Kidney capillary endothelial cell (primary cell): ENCODE measurements at places on chromosomes 5 and 9.

GRCh38 chr9:109504689-109505088, 6.6 kb upstream of the PTPN3 start:
- DNase-seq: no peak

GRCh38 chr9:115250621-115251032, 132.7 kb upstream of the TNC start:
- peak; percentile 1 for DNase-seq

- no peak for DNase-seq
Observed at GRCh38 chr9:72601615-72602014, 80.2 kb downstream of the TMC1 start.

GRCh38 chr9:96612966-96613589, 6.6 kb downstream of the CDC14B start:
- DNase-seq: no peak

GRCh38 chr9:88651682-88652633, 117.0 kb downstream of the NXNL2 start:
- no peak for DNase-seq

- DNase-seq: peak; percentile 8
Observed at GRCh38 chr5:140690376-140690932, 716 bp downstream of the HARS1 start.

GRCh38 chr9:96413302-96414221, 4.6 kb downstream of the ZNF367 start:
- DNase-seq: no peak

DNA sequence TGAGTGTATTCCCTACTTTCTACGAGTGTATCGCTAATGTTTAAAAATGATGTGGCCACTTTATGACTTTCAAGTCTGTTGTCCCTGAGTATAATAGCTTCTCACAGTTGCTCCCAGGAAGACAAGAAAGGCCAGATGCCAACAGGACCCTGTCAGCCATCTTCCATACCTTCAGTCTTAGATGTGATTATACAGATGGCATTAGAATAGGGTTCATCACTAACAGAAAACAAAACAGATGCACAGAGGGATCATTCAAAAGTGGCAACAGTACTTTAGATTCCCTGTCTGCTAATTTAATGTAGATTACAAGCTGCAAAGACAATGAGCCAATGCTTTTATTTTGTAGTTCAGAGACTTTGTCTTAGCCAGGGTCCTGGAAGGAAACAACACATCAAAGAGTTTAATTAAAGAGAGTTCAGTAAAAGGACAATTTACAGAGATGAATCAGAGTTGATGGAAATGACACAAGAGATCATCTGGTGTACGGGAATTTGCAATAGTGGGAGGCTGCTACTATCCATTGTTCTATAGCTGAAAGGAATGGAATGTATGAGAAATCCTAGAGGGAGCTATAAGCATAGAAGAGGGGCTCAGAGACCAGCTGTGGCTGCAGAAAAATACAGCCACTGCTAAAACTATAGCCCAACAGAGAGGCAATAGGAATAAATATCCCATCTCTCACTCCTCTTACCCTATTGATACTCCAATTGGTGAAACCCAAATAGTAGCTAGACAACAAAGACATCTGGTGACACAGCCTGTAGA, 393.7 kb upstream of the SMC2 start:
- DNase-seq: peak; percentile 24

- DNase-seq: peak; percentile 10
Observed at GRCh38 chr9:34809504-34810186, 99.7 kb upstream of the CCL21 start.

DNA sequence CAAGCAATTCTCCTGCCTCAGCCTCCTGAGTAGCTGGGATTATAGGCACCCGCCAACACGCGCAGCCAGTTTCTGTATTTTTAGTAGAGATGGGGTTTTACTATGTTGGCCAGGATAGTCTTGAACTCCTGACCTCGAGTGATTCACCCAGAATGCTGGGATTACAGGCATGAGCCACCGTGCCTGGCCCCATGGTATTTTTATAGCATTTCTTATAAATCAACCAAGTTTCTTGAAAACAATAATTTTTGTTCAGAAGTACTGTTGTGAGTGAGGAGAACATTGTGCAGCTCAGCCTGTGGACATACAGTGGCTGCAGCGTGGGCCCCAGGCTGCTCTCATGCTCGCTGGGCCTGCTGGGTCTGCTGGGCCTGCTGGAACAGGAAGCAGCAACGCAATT, 45.3 kb downstream of the MAP1B start:
- DNase-seq: no peak

- no peak for DNase-seq
Observed at GRCh38 chr5:37834542-37835379, 5.1 kb downstream of the GDNF start.

GRCh38 chr5:161078793-161079192, 226.8 kb upstream of the ATP10B start:
- DNase-seq: no peak

GRCh38 chr5:54671681-54672080, 154.1 kb downstream of the SNX18 start:
- DNase-seq: no peak

DNA sequence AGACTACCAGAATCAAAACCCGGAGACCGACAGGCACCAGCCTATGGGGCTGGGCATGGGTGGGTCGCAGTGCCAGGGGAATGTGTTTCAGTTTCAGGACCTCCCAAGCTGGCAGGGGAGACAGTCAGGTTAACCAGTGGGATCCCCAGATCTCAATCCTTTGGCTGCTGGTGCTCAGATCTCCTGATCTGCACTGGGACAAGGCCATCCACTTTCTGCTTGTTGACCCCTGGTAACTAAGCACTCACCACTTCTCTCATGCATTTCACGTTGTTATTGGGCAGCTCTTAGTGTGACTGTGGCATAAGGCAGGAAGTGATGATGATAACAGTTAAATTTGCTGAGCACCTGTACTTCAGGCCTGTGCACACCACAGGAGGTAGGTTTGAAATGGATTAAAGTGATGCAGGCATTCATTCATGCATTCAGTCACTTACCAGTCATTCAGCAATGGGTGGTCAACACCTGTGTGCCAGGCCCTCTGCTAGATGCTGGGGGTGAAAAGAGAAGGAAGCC, 42.1 kb upstream of the STXBP1 start:
- DNase-seq: no peak

GRCh38 chr5:175599210-175599609, 58.7 kb upstream of the HRH2 start:
- DNase-seq: no peak

DNA sequence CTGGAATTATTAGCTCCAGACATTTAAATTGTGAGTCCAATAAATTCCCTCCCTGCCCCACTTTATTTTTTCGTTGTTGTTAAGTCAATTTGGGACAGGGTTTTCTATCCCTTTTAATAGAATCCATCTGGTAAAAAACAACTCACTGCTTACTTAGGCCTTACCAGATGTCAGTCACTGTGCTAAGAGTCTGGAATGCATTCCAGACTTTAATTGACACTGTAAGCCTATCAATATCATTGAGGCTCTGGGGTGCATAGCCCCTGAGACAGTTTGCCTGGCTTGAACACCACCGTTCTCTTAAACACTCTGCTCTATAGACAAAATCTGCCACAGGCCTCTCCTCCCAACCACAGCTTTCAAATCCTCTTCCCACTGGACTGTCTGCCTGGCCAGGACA, 175.9 kb downstream of the NSG2 start:
- DNase-seq: no peak

GRCh38 chr9:130243015-130243881, 22.3 kb upstream of the HMCN2 start:
- DNase-seq: peak; percentile 32

GRCh38 chr5:81646469-81646995, 104.4 kb downstream of the SSBP2 start:
- no peak for DNase-seq

DNA sequence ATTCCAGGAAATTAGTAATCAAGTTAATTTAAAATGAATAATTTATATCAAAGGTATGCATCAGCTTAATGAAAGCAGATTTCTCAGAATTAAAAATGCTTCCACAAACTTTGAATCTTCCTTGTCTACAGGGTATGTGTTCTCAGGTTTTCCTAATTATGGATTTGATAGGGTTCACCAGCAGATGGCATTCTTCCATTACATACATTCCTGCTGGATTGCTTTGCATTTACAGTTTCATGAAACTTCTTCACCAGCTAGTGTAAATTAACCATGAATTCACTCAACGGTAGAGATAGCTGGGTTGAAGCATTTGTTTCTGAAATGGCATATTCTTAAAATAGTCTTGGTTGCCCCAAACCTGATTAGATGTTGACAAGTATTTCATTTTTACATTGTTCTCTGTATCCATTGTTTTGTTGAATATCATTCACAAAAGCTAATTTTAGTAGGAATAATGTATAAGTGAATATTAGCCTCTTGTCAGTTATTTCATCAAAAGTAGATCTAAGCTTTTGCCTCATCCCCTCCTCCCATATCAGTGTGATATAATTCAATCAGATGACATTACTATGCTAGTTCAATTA, 68.7 kb upstream of the WDR41 start:
- peak; percentile 14 for DNase-seq
